AG04450 (cell line): ENCODE measurements at places on chromosomes 7 and 10.

GRCh38 chr7:128137181-128137580 is 103.9 kb upstream of the LEP start:
- DNase-seq, result no peak

- DNase-seq, result no peak
Observed at GRCh38 chr10:84822931-84823630, 494.7 kb downstream of the CCSER2 start.

- DNase-seq, result no peak
Observed at GRCh38 chr7:8228766-8229674, 32.9 kb downstream of the ICA1 start.

DNA sequence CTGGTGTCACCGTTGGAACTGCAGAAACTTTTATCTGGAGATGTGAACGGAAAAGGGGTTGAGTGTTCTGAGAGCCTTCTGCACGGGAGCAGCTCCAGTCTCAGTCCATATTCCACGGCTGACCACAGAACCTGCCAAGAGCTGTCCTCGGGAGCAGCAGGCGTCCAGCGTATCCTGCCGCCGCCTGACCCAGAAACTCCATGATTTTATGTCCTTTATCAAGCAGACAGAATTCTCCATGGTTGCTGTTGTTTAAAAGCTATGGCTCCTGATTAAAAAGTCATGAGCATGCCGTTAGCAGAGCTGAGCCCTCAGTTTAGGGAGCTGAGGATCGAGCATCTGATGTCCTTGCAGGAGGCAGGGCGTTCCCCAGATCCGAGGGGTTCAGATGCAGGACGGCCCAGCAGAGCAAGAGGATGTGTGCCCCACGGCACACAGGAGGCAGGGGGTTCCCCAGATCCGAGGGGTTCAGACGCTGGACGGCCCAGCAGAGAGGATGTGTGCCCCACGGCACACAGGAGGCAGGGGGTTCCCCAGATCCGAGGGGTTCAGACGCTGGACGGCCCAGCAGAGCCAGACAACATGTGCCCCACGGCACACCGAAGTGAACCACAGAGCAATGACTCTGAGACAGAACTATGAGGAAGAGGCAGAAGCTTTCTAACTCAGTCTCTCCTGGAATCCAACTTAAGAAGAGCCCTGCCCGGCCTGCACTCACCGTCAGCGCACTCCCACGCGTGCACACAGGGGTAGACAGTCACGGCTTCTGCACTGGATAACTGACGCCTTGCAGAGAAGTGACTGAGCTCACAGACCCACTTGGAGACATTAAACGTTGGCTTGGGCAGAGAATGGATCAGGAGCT is 96.4 kb downstream of the WDR37 start:
- no peak for DNase-seq

GRCh38 chr10:106132956-106133355 is 1031.5 kb downstream of the SORCS1 start:
- no peak for DNase-seq

- no peak for DNase-seq
Observed at GRCh38 chr7:42831006-42831717, 80.7 kb downstream of the C7orf25 start.

GRCh38 chr7:113751547-113751946 is 167.3 kb downstream of the PPP1R3A start:
- DNase-seq, result no peak

GRCh38 chr7:70647801-70648498 is 484.0 kb upstream of the GALNT17 start:
- DNase-seq, result no peak

- no peak for DNase-seq
Observed at GRCh38 chr7:150411606-150412005, 32.5 kb downstream of the ZNF775 start.

GRCh38 chr7:2144926-2145325 is 87.8 kb downstream of the MAD1L1 start:
- DNase-seq, result no peak

DNA sequence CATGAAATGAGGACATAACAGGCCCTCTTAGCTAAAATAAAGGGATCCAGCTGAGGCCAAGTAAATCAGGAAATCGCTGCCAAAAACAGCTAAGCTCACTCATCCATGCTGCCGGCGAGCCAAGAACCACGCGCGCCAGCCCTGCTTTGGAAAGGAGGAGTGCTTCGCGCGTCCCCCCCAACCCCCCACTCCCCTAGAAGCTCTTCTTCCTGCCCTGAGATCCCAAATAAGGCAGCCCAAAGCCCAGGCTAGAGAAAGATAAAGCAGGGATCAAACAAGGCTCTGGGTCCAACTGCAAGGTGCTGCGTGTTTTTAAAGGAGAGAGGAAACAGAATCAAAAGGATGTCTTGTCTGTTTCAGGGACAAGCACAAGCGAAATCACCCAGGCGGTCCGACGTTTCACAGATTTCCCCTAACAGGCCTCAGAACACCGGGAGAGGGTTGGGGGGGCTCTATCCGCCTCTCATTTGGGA is 168.3 kb upstream of the AUTS2 start:
- no peak for DNase-seq

- DNase-seq, result no peak
Observed at GRCh38 chr10:36195364-36195763, 553.3 kb upstream of the FZD8 start.

DNA sequence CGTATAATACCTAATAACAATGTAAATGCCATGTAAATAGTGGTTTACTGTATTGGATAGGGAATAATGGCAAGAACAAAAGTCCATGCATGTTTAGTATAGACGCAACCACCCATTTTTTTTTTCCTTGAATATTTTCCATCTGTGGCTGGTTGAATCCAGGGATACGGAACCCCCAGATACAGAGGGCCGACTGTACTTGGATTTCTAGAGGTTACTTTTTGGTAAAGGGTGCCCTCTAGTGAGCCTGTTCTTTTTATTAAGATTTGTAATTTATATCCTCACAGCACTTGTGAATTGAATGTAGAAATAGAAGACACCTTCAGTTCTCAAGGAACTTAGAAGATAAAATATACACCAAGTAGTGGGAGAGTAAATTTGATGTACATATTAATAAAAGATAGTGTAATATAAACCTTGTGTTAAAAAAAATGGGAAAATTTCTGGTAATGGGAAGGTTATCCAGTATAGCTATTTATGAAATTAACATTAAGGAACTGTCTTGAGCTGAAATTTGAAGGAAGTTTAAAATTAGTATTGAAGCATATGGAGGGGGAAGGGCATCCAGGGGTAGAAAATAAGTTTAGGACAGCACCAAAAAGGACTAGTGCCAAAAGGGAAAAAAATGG is 32.0 kb downstream of the EXOC6 start:
- DNase-seq, result peak; percentile 24

DNA sequence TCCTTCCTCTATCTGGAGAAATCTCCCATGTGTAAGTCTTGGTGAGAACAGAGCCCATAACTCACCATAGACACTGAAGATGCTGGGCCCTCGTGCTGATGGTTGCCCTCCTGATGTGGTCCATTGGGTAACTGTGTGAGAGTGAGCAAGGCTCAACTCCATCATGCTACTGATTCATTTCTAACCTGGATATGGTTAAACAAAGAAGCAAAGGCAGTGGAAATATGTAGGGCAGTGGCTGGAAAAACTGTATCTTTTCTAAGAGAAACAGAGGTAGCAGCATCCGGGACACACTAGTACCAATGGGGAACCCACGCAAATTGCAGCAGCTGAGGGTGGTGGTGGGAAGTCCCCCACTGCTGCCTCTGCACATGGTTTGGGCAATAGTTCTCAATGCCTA is 221.7 kb downstream of the KLF6 start:
- no peak for DNase-seq
